Caco-2 (cell line): ENCODE measurements at places on chromosomes 16 and 17.

DNA sequence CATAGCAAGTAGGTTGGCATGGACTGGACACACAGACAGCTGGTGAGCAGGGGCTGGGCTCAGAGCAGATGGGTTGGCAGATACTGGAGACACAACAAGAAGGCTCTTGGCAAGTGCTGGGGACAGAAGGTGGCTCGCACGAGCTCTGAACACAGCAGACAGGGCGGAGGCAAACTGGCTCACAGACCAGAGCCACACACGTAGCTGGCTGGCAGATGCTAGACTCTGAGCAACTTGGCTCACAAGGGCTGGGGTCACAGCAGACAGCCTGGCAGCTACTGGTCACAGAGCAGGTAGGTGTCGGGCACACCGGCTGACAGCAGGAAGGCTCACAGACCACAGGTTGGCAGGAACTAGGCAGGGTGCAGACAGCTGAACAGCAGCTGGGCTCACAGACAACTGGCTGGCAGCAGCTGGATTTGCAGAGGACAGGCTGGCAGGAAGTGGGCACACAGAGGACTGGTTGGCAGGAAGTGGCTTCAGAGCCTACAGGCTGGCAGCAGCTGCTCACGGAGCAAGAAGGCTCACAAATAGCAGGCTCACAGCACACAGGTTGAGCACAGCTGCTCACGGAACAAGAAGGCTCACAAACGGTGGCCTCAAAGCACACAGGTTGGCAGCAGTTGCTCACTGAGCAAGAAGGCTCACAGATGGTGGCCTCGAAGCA lies 725 bp downstream of the KRTAP16-1 start:
- DNase-seq = no peak

GRCh38 chr17:79255456-79255855 lies 180.8 kb downstream of the ENGASE start:
- no peak for DNase-seq

DNA sequence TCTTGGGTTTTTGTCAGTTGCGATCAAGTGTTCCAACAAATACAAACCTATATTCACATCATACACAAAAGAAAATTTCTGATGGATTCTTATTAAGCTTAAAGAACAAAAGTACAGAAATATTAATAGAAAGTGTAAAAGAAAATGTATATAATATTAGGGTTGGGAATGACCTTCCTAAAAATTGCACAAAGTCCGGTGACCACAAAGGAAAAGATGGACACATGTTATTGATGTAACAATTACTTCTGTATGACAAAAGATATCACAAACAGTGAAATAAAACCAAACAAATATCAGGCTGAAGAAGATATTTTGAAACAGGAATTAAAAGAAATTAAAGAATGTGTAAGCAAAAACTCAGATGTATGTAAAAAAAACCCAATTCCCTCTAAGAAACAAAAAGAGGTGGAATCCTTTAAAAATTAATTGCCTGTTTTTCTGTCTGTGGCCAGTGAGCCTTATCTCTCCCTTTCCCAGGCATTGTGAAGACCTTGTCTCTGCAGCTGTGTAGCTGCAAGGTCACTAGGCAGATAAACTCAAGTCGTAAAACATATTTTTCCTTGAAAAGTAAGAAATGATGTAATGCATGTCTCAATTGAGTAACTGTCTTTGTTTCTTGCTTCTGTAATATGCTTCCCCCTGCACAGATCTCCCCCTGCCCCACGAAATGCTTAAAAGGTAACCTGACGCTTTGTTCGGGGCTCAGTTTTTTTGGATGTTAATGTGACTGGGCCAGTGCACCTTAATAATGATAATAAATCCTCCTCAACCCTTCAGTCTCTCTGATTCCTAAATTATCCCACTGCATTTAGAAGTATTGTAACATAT lies 2.8 kb downstream of the ST6GALNAC1 start:
- peak; percentile 63 for DNase-seq

DNA sequence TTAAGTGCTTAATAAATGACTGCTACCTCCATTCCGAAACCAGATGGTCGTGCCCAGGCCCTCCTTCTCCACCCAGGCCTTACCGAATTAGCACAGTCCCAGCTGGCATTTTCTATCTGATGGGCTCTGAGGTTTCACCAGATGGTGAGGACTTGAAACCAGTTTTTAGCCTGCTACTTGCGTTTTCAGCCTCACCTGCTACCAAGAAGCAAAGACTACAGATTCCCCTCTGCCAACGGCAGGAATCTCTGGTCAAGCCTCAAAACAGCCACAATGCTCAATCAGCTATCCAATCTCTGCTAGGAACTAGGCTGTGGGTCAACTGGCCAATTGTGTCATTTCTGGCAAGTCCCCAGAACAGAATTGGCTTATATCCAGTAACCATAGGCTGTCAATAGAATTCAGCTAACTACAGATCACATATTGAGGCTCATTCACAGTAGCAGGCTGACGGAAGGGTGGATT lies 11.7 kb downstream of the PECAM1 start:
- no peak for DNase-seq

DNA sequence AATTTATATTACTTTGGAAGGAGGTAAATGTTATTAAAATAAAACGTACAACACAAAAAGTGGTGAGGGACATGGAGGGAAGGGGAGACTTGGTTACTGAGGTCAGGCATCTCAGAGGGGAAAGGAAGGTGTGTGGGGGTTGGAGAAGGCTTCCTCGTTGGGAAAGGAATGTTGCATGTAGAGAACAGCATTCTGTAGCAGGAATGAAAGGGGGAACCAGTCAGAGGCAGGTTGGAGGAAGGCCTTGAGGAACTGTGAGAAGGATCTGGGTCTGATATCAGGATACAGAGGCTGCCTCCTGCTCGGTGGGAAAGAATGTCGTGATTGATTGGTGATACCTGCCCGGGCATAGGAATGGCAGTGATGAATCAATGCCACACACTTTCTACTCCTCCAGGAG lies 103.3 kb upstream of the ZFHX3 start:
- DNase-seq = no peak

- no peak for DNase-seq
These were observed 39.5 kb upstream of the SDK2 start for GRCh38 chr17:73683771-73684170.

- peak; percentile 100 for DNase-seq
These were observed at the start of gene SKA2 for GRCh38 chr17:59154721-59155438. TSS of gene SKA2 (minus strand) at chr17:59155186. CDS start at chr17:59155163, 23 bp downstream.

GRCh38 chr17:2502871-2503580 lies 8.7 kb downstream of the METTL16 start:
- no peak for DNase-seq

GRCh38 chr16:87803385-87803784 lies 37.6 kb upstream of the KLHDC4 start:
- DNase-seq = no peak

GRCh38 chr16:54645345-54645744 lies 285.3 kb upstream of the IRX5 start:
- peak; percentile 36 for DNase-seq

GRCh38 chr17:56085576-56086267 lies 67.6 kb upstream of the ANKFN1 start:
- no peak for DNase-seq

- no peak for DNase-seq
These were observed 1.0 kb downstream of the NOG start for GRCh38 chr17:56594320-56595107.

- DNase-seq = no peak
These were observed 353.1 kb downstream of the FOXL1 start for GRCh38 chr16:86931410-86931941.

DNA sequence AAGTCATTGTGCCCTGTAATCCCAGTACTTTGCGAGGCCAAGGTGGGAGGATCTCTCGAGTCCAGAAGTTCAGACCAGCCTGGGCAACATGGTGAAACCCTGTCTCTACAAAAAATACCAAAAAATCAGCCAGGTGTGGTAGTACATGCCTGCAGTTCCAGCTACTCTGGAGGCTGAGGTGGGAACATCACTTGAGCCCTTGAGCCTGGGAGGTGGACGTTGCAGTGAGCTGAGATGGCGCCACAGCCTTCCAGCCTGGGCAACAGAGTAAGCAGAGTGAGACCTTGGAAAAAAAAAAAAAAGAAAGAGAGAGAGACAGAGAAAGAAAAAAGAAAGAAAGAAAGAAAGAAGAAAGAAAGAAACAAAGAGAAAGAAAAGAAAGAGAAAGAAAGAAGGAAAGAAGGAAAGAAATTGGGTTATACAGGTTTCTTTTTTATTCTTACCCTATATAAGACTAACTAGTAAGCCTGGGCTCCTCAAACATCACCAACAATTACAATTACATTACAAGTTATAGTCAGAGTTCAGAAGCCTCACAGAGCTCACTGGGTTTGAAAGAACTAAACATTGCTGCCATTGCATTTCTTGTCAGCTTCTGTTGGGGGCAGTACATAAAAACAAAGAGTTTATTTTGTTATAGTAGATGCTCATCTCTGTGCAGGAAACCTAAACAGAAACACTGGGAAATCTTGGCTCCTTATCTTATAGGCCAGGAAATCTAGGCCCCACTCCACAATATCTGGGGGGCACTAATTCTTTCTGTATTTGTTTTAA lies 6.7 kb upstream of the ABCA9 start:
- no peak for DNase-seq

DNA sequence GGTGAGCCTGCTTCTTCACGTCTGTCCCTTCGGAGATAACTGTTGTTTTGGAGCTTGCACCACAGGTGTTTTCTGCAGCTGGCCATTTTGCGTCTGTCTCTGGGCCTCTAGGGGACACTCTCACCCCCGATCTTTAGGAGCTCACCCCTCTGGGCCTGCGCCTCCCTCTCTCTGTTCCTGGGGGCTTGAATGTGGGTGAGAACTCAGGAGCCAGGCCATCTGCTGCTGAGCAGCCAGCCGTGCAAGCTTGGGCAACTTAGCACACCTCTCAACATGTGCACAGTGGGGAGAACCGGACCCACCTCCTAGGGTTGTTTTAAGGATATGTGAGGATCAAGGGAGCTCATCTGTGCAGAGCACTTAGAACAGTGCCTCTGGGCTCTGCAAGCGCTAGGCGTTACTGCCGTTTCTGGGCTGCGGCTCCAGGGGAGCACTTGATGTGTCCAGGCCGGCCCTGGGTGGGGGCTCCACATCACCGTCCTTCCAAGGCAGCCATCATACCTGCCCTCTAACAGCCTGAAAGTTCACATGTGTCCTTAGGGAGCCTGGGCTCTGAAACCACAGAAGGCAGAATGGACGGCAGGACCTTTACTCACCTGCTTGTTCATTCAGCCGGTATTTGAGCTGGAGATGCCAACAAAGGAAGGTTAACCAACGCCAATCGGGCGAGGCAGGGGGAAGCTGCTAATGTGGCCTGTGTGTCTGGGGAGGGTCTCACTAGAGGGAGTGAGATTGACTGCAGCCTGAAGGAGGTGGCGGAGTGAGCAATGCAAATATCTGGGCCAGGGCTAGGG lies 66.3 kb downstream of the MRC2 start:
- DNase-seq = no peak

DNA sequence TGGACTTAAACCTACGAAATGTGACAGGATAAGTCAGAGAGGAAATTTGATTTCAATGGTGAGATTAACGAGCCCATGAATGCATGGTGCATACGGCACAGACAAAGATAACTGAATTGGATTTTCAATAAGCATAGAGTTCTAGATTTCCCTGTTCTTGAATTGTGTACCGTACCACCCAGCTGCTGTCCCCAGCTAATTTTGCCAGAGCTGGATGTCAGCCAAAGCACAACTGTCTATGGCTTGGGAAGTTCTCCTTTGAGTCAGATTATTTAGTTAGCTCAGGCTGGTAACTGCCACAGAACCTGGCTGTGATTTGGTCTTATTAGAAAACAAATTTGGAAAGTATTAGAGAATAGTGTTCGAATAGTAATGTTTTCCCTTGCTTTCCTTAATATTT lies 143.1 kb downstream of the CDH13 start:
- no peak for DNase-seq

GRCh38 chr16:11796227-11797165 lies 562 bp downstream of the ZC3H7A start:
- peak; percentile 44 for DNase-seq

GRCh38 chr17:81391936-81392908 lies 3.0 kb upstream of the BAHCC1 start:
- DNase-seq = no peak

- no peak for DNase-seq
These were observed 2.4 kb downstream of the SOST start for GRCh38 chr17:43756201-43756600.

DNA sequence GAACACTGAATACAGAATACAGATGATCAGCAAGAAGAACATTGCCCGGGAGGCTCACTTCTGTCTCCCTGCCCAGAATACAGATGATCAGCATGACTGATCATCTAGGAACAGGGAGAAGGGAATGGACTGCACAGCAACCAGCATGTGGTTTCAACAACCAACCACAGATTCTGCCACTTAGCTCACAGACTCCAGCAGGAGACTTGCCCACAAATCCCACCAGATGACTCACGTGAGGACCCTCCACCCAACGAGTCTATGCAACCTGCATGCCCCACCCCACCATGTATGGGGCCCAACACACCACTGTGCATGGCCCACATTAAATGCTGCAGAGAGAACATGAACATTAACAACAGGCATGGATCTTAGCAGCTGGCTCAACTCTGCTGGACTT lies 36.1 kb upstream of the ALOX12 start:
- DNase-seq = no peak

GRCh38 chr16:86844695-86845094 lies 266.3 kb downstream of the FOXL1 start:
- DNase-seq = no peak
